Fibroblast of skin of right quadriceps (primary cell): ENCODE measurements at places on chromosomes 1 and 21.

DNA sequence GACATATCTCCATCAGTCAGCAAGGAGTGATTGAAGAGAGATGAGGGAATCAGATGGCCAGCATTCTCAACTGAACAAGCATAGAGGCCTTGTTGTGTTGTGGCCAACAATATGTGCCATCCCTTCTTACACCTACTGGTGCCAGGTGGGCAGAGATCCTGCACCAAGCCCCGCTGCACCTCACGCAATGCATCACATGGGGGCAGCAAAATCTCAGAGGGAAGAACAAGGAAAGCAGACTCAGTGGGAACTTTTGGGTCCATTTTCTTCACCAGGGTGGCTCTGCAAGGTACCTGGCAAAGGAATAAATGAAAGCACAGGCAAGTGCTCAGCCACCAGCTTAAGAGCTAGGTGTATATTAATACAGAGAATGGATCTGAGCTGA is 33.2 kb downstream of the HSD3B2 start:
- DNase-seq, result no peak

DNA sequence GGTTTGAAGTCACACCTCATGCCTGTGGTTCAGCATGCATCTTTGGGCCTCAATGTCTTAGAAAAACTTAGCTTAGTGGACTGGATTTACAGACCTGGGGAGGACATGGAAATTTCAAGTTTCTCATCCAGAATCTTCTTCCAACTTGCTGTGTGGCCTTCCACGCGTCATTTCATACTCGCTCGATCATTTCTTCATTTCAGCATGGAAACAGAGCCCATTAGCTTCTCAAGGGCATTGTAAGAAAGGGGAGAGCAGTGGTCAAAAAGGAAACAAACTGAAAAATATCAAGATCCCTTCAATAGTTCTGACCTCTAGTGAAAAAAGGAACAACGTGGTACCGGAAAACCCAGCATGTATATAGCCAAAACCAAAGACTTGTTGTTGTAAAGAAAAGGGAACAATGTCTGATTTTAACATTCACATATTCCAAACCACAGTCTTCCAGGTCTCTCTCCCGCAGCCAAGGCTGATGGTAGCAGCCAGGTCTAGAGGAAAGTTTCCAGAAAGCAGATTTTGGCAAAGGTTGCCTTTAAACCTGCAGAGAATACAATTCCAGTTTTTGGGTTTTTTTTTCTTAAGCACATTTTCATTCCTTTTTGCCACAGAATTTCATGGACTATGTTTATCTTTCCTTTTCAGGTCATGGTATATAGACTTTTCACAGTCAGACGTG is 97.0 kb upstream of the CDC42BPA start:
- DNase-seq, result no peak

DNA sequence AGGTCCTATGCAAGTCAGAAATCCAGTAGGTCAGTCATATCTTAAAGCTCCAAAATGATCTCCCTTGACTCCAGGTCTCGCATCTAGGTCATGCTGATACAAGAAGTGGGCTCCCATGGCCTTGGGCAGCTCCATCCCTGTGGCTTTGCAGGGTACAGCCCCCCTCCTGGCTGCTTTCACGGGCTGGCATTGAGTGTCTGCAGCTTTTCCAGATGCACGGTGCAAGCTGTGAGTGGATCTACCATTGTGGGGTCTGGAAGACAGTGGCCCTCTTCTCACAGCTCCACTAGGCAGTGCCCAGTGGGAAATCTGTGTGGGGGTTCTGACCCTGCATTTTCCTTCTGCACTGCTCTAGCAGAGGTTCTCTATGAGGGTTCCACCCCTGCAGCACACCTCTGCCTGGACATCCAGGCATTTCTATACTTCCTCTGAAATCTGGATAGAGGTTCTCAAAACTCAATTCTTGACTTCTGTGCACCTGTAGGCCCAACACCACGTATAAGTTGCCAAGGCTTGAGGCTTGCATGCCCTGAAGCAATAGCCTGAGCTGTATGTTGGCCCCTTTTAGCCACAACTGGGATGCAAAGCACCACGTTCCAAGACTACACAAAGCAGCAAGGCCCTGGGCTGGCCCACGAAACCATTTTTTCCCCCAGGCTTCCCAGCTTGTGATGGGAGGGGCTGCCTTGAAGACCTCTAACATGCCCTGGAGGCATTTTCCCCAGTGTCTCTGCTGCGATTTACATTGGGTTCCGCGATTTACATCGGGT is 472.7 kb downstream of the NPHP4 start:
- DNase-seq, result no peak

- no peak for DNase-seq
Observed at GRCh38 chr1:30469426-30469825, 254.0 kb downstream of the MATN1 start.

DNA sequence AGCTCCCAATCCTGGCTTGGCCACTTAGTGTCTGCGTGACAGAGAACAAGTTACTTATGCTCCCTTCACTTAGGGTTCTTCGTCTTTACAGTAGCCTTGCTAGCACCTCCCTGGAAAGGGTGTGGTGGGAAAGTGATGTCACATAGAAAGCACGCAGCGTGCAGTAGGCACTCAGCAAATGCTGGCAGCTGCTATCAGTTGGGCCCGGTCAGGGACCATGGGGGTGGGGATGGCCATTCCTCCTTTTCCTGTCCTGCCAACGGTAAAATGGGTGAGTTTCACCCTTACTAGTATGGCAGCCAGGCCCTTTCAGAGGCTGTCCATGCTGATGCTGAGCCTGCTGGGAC is 6.2 kb upstream of the KCNA10 start:
- no peak for DNase-seq

GRCh38 chr1:60162936-60163335 is 89.4 kb upstream of the C1orf87 start:
- no peak for DNase-seq

- no peak for DNase-seq
Observed at GRCh38 chr21:45873866-45874265, 107.7 kb upstream of the COL6A1 start.

DNA sequence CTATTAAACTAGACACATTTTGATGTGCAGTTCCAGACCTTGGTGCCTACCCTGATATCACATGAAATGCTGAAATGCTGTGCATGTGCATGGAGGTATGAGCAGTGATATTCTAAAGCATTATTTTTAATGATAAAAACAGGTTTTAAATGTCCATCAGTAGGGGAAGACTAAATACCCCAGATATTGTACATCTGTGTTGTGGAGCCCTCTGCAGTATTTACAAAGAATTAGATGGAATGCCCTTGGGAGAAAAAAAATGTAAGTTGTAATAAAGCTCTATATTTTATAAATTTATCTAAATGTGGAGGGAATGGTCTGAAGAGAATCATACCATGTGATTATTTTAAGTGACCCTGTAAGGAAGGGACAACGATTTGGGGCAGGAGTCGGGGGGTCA is 39.1 kb upstream of the IGSF5 start:
- DNase-seq, result no peak

- DNase-seq, result peak; percentile 20
Observed at GRCh38 chr1:193417403-193417802, 231.0 kb upstream of the B3GALT2 start.

- DNase-seq, result no peak
Observed at GRCh38 chr1:159970932-159971342, 16.9 kb upstream of the SLAMF9 start.

DNA sequence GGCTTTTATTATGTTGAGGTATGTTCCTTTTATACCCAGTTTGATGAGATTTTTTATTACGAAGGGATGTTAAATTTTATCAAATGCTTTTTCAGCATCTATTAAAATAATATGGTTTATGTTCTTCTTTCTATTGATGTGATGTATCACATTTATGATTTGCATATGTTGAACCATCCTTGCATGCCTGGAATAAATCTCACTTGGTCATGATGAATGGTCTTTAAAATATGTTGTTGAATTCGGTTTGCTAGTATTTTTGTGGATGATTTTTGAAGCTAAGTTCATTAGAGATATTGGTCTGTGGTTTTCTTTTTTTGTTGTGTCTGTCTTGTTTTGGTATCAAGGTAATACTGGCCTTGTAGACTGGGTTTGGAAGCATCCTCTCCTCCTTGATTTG is 14.1 kb downstream of the GPR88 start:
- no peak for DNase-seq

DNA sequence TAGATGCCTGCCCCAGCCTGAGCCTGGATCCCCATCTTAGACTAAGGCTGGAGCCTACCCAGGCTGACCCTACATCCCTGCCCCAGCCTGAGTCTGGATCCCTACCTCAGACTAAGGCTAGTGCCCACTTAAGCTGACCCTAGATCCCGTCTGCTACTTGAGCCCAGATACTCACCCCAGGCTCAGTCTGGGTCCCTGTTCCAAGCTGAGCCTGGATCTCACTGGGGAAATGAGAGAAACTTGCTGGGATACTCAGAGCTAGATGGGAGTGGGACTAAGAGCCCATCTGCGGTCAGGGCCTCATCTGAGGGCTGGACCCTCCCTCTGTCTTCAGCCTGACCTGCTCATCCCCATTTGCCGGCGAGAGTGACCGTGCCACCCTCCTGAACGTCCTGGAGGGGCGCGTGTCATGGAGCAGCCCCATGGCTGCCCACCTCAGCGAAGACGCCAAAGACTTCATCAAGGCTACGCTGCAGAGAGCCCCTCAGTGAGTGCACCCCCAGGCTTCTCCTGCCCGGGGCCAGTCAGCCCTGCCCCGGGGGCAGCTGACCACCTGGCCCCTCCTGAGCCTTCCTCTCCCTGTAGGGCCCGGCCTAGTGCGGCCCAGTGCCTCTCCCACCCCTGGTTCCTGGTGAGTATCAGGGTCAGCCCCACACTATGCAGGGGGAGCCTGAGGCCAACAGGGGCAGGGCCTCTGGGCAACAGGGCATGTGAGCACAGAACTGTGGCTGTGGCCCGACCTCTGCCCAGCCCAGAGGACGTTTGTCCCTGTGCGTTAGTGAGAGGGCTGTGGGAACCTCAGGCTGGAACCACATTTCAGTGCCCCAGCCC is 36.8 kb downstream of the TRIM11 start:
- DNase-seq, result no peak

DNA sequence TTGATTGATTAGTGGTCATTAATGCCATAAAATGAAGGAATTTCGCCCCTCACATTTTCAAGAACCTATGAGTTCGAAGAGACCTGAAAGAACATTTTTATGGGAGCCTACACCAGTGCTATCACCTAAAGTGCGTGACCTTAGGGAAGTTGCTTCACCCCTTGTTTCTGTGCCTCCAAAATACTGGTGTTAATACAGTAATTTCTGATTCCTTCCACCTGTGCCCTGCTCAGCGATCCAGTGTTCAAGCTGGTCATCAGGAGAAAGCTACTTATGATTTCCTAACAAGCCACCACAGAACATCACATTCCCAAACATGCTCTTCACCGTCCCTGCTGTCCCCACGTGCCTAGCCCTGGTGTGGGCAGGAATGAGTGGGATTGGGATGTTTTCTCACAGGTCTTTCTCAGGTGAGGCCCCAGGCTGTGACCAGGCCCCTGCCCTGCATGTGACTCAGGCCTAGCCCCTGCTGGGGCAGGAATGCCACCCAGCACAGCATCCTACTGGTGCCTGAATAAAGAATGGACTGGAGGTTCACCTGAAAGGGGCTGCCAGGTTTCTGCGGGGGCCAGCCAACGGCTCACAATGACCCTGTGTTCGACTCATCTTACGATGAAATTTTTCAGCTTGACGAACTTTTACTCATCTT is 60.3 kb downstream of the CD247 start:
- DNase-seq, result no peak

- no peak for DNase-seq
Observed at GRCh38 chr1:62436039-62436465, 797 bp upstream of the USP1 start.

- DNase-seq, result no peak
Observed at GRCh38 chr1:227735539-227736285, 477 bp downstream of the SNAP47 start.

DNA sequence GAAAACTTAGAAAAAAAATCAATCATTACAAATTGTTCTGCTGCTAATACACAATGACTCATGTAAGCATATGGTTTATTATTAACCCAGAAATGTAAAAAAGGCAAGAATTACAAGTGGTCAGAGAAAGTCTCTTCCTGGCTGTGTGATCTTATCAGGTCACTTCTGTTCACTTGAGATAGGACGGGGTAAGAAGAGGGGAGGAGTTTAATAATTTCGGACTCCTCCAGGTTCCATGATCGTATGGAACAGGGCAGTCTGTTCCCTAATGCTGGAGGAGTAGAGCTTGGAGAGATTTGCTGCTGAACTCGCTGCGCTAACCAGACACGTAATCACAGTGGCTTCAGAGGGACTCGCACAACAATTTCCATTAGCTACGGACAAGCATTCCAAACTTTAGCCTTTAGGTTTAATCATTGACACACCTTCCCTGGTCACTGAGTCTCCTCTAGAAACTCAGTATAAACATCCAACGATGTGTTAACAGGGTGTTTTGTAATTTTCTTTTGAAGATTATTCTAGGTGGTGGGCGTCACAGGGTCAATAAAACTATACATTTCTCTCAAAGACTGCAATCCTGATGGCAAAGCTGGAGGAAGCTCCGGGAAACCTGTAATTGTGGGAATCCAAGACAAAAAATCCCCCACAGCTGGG is 1.3 kb downstream of the CRYZ start:
- no peak for DNase-seq

- DNase-seq, result no peak
Observed at GRCh38 chr1:230337266-230337665, 88.9 kb downstream of the PGBD5 start.

GRCh38 chr1:1797731-1798341 is 19.6 kb upstream of the NADK start:
- no peak for DNase-seq

GRCh38 chr1:119594376-119594775 is 53.7 kb downstream of the ZNF697 start:
- peak; percentile 42 for DNase-seq

DNA sequence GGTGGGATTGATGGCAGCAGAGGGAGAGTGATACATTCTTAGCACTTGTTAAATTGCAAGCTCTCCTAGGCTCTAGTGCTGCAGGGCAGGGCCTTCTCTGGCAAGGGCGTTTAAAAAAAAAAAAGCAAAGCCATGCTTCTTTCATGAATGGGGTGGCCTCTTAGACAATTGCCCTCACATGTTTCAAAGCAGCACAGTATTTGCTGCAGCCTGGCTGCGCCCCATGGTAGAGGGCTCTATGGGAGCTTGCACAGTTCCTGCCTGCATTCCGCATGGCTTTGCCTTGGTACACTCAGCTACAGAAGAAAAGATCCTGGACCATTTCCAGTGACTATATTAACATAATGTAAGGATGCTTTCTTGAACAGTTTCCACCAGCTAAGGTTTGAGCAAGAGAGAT is 267.2 kb downstream of the ZNF648 start:
- no peak for DNase-seq
